M059J (cell line): ENCODE measurements at places on chromosomes 12 and 14.

DNA sequence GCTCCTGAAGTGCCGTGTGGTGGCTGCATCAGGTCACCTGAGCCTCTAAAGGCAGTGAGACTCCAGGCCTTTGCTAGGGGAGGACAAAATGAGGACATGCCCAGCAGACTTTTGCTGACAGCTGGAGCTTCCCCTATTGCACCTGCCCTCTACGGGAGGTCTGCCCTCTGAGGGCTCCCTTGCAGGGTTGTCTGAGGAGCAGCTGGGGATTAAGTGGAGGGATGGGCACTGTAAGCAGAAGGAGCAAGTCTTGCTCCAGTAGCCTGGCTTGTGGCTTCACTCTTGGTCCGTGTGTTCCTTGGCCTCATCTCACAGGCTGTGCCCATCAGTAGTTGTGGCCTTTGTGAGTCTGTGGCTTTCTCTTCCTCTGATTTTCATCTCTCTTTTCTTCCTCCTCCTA lies 66.9 kb upstream of the NRXN3 start:
- no peak for DNase-seq

GRCh38 chr14:77158882-77159255 lies 17.3 kb upstream of the ZDHHC22 start:
- DNase-seq, result no peak

- no peak for DNase-seq
Measured at GRCh38 chr12:42636993-42637392, 47.4 kb upstream of the PRICKLE1 start.

GRCh38 chr14:68401855-68402254 lies 391.0 kb downstream of the ZFP36L1 start:
- DNase-seq, result no peak
